Activated CD8-positive, alpha-beta T cell treated with anti-CD3 and anti-CD28 coated beads, Interleukin-2, amount 10 ng/mL, durations not matched to agents 7 days and 5 days (primary cell): ENCODE measurements at places on chromosomes 4 and X. TPM values are rescaled to one million over a fixed set of nuclear protein-coding genes. Genes with fewer than 3 reads are reported as not detected.

DNA sequence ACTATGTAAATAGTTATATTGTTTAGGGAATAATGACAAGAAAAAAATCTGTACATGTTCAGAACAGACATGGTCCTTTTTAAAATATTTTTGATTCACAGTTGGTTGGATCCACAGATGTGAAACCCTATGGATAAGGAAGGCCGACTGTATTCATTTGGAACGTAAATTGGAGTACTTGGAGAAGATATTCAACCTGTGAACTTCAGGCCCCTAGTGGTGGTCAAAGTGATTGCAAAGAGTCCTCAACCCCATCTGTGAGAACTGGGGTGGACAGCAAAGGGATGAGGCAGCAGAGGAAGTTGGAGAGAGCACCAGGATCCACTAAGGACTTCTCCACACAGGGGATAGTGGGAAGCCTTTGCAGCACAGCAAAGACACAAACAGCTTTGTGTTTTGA lies 6.2 kb upstream of the CXCL13 start:
- DNase-seq, result no peak

- no peak for DNase-seq
Measured at GRCh38 chrX:103730796-103731493, 20.2 kb downstream of the TMEM31 start.

GRCh38 chr4:26878794-26879391 lies 18.3 kb downstream of the STIM2 start:
- no peak for DNase-seq

GRCh38 chr4:35520059-35520458 lies 724.3 kb downstream of the ARAP2 start:
- DNase-seq, result no peak

DNA sequence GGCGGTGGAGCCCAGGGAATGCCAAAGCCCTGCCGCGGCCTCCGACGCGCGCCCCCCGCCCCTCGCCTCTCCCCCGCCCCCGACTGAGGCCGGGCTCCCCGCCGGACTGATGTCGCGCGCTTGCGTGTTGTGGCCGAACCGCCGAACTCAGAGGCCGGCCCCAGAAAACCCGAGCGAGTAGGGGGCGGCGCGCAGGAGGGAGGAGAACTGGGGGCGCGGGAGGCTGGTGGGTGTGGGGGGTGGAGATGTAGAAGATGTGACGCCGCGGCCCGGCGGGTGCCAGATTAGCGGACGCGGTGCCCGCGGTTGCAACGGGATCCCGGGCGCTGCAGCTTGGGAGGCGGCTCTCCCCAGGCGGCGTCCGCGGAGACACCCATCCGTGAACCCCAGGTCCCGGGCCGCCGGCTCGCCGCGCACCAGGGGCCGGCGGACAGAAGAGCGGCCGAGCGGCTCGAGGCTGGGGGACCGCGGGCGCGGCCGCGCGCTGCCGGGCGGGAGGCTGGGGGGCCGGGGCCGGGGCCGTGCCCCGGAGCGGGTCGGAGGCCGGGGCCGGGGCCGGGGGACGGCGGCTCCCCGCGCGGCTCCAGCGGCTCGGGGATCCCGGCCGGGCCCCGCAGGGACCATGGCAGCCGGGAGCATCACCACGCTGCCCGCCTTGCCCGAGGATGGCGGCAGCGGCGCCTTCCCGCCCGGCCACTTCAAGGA lies at the start of gene FGF2:
Gene FGF2 (plus strand): TSS at position 279 of the 705 bp plus-strand sequence. CDS start 344 bp downstream, at position 623.
- no peak for DNase-seq

DNA sequence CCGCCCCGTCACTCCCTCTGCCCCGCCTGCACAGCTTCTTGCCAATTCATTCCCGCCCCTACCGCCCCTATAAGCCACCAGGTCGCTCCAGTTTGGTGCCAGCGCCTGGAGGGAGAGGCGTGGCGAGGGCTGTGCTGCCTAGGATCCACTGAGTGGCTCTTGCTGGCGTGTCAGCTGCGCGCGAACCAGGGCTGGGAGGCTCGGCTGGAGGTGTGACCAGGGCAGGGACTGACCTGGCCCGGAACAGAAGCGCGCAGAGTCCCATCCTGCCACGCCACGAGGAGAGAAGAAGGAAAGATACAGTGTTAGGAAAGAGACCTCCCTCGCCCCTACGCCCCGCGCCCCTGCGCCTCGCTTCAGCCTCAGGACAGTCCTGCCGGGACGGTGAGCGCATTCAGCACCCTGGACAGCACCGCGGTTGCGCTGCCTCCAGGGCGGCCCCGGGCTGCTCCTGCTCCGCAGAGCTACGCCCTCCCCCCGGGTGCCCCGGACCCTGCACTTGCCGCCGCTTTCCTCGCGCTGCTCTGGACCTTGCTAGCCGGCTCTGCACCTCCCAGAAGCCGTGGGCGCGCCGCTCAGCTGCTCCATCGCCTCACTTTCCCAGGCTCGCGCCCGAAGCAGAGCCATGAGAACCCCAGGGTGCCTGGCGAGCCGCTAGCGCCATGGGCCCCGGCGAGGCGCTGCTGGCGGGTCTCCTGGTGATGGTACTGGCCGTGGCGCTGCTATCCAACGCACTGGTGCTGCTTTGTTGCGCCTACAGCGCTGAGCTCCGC lies at the start of gene GPR78:
Gene GPR78 (plus strand): TSS at position 72 of the 773 bp plus-strand sequence. CDS start 591 bp downstream, at position 663.
- DNase-seq, result peak; percentile 69

DNA sequence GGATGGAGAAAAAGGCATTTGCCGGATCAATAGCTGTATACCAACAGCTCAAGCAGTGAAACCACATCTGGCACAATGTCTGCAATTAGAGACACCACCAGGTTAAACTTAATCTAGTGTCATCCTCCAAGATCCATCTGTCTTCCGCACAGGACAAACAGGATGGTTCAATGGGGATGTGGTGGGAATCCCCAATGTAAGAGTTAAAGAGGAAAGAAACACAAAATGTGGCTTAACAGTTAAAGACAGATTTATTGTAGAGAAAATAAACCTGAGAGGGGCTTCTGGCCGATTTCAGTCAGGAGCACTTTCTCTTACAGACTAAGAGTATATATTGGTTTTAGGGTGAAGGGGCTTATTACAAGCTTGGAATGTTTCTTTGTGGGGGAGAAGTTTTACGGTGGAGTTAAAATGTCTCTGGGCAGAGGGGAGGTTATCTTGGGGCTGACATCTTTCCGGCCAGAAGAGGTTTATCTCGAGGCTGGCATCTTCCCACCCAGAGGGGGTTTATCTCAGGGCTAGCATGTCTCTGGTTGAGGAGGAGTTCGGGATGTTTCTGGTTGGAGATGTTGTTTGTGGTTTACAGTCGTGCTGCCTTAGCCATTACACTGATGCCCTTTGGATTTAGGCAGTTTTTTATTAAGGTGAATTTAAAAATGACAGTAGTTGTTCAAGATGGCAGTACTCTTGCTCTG lies 61.7 kb downstream of the KANTR start:
- no peak for DNase-seq

Gene STK32B
- not detected for total RNA-seq

Gene GAGE12E
- not detected for total RNA-seq

Gene SLC7A11
- total RNA-seq, result 1.4 TPM

Gene MAGEA10
- total RNA-seq, result not detected

Gene EVC2
- total RNA-seq, result 1.3 TPM
